ENCODE measurements at places on chromosomes 13 and 19.

- DNase-seq: peak; percentile 67
These were observed 678 bp downstream of the ISOC2 start for GRCh38 chr19:55460670-55461258.

DNA sequence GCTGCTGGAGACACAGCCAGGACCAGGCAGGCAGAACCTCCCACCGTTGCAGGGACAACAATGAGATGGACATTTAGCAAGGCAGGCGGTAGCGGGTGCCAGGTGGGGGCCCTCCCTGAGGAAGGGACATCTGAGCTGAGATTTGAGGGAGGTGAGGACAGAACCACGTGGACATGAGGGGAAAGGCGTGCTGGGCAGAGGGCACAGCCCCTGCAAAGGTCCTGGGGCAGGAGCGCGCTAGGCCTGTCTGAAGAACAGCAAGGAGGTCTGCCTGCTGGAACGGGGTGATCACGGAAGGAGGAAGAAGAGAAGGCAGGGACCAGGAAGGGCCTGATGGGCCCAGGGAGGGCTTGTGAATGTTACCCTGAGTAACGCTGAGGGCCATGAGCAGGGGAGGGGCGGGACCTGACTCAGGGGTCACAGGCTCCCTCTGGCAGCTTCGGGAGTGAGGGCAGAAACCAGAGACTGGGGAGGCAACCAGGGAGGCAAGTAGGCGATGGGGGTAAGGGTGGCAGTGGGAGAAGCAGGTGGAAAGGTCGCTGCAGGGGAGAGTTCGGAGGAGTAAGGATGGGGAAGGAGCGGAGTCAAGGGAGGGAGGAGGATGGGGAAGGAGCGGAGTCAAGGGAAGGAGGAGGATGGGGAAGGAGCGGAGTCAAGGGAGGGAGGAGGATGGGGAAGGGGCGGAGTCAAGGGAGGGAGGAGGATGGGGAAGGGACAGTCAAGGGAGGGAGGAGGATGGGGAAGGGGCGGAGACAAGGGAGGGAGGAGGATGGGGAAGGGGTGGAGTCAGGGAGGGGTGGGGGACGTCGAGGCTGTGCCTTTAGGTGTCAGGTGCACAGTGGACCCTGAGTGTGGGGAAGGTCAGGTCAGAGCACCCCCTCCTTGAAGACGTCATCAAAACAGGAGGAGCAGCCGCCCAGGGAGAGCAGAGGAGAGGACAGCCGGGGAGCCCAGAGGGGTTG is 15.7 kb upstream of the B3GNT3 start:
- DNase-seq: no peak

DNA sequence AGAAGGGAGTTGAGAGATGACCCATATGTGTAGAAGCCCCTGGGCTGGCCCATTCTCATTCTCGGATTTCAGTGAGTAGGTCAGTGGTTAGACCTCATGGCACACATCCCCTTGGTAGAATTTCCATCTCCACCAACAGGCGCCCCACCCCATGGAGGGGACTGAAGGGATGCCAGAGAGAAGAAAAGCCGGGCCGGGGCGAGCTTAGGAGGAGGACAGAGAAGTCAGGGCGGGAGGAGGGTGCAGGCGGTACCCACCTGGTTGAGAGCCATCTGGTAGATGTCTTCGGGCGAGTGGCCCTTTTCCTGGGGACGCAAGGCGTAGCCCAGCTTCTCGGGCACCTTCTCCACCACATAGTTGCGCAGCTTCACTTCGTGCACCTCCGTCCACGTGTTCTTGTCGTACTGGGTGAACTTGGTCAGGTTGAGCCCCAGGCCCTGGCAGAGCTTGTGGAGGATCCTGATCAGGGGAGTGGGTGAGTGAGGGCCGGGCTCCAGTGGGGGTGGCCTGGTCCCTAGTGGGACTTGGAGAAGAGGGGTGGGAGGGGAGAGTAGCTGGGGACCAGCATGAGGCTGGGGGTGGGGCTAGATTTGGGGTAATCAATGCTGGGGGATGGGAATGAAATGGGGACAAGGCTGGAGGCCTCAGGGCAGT is 2.5 kb downstream of the IL4I1 start:
- DNase-seq: no peak

DNA sequence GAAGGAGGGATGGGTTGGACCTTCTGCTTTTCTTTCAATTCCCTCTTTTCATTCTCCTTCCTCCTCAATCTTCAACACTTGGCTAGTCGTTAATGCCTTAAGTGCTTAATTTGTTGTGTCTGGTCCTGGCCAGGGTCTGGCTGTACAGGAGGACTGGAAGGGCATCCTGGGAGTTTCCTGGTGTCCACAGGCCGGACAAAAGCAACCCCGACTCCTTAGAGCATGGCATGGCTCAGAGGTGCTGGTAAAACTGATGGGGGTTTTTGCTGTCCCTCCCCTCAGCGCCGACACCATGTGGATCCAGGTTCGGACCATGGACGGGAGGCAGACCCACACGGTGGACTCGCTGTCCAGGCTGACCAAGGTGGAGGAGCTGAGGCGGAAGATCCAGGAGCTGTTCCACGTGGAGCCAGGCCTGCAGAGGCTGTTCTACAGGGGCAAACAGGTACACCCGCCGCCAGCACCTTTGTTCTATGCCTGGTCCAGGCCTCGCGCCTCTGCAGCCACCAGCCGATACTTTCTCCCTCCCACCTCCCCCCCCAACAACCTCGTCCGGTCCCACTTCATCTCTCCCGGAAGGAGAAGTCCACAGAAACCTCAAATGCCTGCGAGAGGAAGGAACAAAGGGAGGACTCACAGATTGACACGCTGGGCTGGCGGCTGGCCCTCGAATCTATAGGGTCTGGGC is 1.4 kb downstream of the UHRF1 start:
- DNase-seq: peak; percentile 47

DNA sequence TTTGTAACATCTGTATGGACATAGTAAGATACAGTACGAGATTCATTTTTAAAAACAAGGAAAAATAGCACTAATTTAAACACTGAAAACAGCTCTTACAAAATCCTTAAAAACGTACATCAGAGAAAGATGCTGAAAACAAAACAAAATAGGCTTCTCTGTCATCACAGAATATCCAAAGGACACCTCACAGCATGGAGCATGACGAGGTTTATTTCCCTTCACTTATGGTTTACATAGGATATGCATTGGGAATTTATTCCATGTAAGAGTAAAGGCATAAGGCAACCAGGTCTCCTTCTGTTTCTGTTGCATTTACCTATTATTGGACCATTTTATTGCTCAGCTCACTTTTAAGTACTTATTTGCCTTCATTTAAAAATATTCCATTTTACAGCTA is 3.0 kb downstream of the KCTD12 start:
- DNase-seq: no peak

GRCh38 chr13:23945612-23946011 is 48.3 kb upstream of the C1QTNF9B start:
- DNase-seq: no peak

DNA sequence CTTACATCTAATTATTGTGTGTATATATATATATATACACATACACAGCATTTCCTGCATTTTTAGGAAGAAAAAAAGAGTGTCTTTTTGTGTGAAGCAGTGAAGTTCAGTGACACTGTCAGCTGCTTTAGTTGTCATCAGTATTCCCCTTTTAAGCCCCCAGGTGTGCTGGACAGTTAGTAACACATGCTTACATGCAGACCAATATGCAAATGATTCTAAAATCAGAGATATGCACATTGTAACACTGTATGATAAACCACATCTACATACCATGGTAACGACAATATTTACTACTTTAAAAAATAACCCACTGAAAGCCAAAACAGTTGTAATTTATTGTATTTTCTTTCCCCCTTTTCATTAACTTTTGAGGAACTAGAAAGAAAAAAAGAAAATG is 16.8 kb downstream of the LHFPL6 start:
- no peak for DNase-seq

DNA sequence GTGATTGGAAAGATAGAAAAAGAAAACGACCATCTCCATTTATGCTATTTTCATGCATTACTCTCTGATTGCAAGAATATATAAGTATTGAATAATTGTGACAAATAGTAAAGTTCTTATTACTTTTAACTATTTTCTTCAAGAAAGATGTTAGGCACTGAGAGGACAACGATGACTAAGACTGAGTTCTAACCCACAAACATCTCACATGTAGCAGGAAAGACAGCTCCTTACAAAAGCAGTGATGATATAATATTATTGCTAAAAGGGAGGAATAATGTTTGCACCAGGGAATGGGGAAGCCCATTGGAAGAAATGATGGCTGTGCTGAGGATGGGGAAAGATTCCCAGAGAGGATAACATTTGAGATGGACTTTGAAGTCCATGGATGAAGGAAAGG is 22.6 kb downstream of the RXFP2 start:
- DNase-seq: no peak

- no peak for DNase-seq
These were observed 21.5 kb downstream of the ELL start for GRCh38 chr19:18500376-18500775.

DNA sequence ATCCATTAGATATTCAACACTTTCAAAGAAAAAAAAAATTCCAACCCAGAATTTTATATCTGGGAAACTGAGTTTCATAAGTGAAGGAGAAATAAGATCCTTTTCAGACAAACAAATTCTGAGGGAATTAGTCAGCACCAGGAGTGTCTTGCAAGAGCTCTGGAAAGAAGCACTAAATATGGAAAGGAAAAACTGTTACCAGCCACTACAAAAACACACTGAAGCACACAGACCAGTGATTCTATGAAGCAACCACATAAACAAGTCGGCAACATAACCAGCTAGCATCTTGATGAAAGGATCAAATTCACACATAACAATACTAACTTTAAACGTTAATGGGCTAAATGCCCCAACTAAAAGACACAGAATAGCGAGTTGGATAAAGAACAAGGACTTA is 368.4 kb upstream of the MIR17HG start:
- no peak for DNase-seq

GRCh38 chr19:21130097-21130775 is 11.6 kb upstream of the ZNF431 start:
- peak; percentile 13 for DNase-seq

DNA sequence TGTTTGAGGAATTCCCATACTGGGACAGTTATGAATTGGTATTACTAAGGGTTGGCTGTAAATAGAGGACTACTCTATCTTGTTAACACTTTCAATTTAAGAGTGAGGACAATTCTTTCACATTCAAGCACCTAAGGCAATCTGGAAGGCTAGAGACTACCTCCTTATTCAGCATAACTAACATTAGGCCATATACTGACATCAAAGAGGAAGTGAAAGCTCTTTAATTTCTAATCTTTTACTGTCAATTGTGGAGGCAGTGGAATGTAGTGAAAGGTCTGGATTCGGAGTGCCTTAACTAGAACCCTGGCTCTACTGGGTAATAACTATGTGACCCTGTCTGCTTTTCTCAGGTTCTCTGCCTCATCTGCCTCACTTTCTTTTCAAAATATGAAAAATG is 134.0 kb downstream of the UFM1 start:
- DNase-seq: no peak

GRCh38 chr13:99307648-99308339 is 595 bp upstream of the GPR183 start:
- peak; percentile 21 for DNase-seq

DNA sequence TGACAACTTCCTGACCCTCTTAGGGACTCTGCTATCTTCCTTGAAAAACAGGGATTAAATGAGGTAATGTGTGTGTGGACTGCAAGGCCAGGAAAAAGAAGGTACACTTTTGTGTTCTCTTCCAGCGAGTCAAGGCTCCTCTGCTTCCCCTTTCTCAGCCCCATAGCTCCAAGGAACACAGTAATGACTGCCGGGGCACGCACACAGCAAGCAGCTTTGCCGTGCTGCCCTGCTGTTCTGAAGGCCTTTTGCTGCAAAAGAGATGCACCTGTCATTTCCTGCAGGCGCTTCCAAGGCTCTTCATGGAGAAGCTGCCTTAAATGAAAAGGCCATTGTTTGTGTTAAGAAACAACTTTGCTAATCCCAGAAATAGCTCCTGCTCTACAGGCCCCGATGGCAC is 84.6 kb downstream of the CYSLTR2 start:
- no peak for DNase-seq

GRCh38 chr19:13623716-13624710 is 117.7 kb upstream of the CACNA1A start:
- DNase-seq: no peak

DNA sequence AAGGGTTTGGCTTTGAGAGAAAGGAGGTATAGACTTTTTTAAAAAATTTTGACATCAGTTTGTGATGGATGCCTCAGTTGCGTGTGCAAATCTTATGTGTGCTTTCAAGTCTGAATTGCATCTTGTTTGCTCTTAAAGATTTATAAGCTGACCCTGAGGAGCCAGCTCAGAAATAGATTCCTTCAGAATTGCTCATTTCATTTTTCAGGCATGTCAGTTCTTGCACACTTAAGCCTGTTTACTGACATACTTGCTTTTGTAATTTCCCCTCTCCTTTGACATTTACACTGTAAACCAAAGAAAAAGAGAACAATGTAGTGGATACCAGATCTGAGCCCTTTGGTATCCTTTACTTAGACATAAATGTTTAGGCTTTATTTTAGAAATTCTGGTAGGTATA is 87.6 kb downstream of the RNF17 start:
- DNase-seq: peak; percentile 76

DNA sequence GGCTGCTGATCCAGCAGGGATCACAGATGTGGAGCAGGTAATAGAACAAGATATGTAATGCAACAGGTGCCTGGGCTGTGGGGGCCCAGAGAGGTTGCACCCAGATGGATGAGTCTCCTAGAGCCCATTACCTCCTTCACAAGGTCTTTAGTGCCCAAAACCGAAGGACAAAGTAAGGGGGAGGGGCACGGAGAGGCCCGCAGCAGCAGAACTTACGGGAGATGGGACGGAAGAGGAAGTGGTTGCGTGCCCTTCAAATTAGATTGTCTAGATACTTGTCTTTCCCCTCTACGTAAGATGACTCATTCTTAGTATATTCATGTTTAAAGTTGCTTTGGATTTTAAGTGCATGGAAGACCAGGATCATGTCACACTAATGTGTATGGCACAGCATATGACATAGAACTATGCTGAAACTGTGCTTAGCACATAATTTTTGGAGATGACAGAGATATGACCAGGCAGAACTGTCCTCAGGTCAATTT is 5.7 kb upstream of the MRPS31 start:
- DNase-seq: no peak

DNA sequence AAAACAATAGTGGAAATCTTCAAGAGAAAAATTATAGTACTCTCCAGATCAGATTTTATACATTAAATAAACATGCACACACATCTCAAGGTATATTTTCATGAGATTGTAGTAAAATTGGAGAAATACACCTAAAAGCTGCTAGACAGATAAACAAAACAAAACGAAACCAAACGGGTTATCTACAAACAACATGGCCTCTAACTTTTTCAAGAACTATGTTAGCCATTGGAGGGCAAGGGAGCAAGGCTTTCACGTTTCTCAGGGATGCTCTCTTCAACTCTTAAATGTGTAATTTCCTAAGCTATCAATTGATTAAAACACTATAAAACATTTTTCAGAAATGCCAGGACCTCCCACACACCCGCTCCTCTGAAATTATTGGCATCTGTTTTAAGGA is 1262.4 kb upstream of the PCDH20 start:
- DNase-seq: no peak

DNA sequence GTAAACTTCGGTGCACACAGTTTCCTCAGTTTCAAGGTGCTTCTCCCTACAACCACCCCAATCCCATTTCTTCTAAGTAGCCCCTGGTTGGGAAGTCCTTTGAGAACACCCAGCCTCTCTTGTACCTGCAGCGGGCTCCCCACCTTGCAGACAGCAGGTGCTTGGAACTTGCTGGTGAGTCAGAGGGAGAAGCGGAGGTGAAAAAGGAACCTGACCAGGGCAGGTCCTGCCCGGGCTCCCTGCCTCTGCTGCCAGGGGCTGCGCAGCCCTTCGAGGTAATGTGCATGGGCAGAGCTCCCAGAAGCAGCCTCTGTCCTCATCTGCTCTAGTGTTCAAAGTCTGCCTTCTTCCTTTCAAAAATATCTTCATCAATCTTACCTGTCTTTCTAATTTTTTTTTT is 274.0 kb upstream of the SOX1 start:
- no peak for DNase-seq
